OCI-LY7 (cell line): ENCODE measurements at places on chromosomes 6 and 20. TPM values are rescaled to one million over a fixed set of nuclear protein-coding genes. Genes with fewer than 3 reads are reported as not detected.

Gene SLC17A1
- not detected in 2 replicates for total RNA-seq

Gene GJA1
- total RNA-seq = not detected in 2 replicates

Gene SLC22A7
- total RNA-seq = not detected in 2 replicates

Gene EFCAB8
- not detected in 2 replicates for total RNA-seq

Gene CAGE1
- 0.27 and 0.55 TPM in 2 replicates for total RNA-seq

Gene DNAAF9
- 0.23 and 0.33 TPM in 2 replicates for total RNA-seq

Gene LY6G6F
- not detected in 2 replicates for total RNA-seq

Gene GNMT
- total RNA-seq = 1.7 and 2.2 TPM in 2 replicates

Gene FAM162B
- not detected in 2 replicates for total RNA-seq

Gene HEY2
- total RNA-seq = 1.3 and 2.0 TPM in 2 replicates

Gene CBLN4
- not detected in 2 replicates for total RNA-seq

Gene C6orf15
- total RNA-seq = not detected in 2 replicates

Gene SLC17A2
- total RNA-seq = not detected in 2 replicates

Gene GDAP1L1
- total RNA-seq = 0.27 TPM in 1 of 2 replicates, not detected in the other

Gene OR12D3
- not detected in 2 replicates for total RNA-seq

Gene SRMS
- 0.42 TPM in 1 of 2 replicates, not detected in the other for total RNA-seq

Gene CAP2
- not detected in 2 replicates for total RNA-seq

Gene FIG4
- total RNA-seq = 22.9 and 28.9 TPM in 2 replicates

Gene FERMT1
- not detected in 2 replicates for total RNA-seq

Gene OR2H2
- not detected in 2 replicates for total RNA-seq

Gene SLC32A1
- total RNA-seq = not detected in 2 replicates

Gene TTBK1
- total RNA-seq = 1.5 and 1.7 TPM in 2 replicates

Gene HSPA1L
- 0.15 and 0.49 TPM in 2 replicates for total RNA-seq

Gene DIDO1
- total RNA-seq = 70.6 and 79.0 TPM in 2 replicates

Gene STX11
- total RNA-seq = 1.1 and 1.3 TPM in 2 replicates

Gene HSPA12B
- not detected in 2 replicates for total RNA-seq

Gene TREML1
- total RNA-seq = not detected in 2 replicates

Gene IP6K3
- total RNA-seq = not detected in 2 replicates

Gene KIF6
- 0.17 TPM in 1 of 2 replicates, not detected in the other for total RNA-seq

Gene IL17A
- not detected in 2 replicates for total RNA-seq

Gene VSX1
- total RNA-seq = not detected in 2 replicates

Gene GSTA3
- not detected in 2 replicates for total RNA-seq

Gene IFNGR1
- 22.8 and 23.6 TPM in 2 replicates for total RNA-seq

Gene RAET1G
- not detected in 2 replicates for total RNA-seq

Gene PRSS16
- 12.0 and 13.3 TPM in 2 replicates for total RNA-seq

Gene DDR1
- total RNA-seq = 24.6 and 30.3 TPM in 2 replicates

Gene OPN5
- not detected in 2 replicates for total RNA-seq

Gene FGD2
- 45.7 and 48.6 TPM in 2 replicates for total RNA-seq

Gene NOX3
- not detected in 2 replicates for total RNA-seq

Gene RCAN2
- 0.11 TPM in 1 of 2 replicates, not detected in the other for total RNA-seq

Gene FBXO9
- 67.7 and 80.2 TPM in 2 replicates for total RNA-seq

Gene WFDC6
- total RNA-seq = not detected in 2 replicates

Gene PRKN
- total RNA-seq = 0.85 and 1.3 TPM in 2 replicates

Gene TRDN
- total RNA-seq = not detected in 2 replicates

Gene SLC26A8
- total RNA-seq = not detected in 2 replicates

Gene DACT2
- total RNA-seq = not detected in 2 replicates

Gene ELOVL2
- total RNA-seq = not detected in 2 replicates

Gene TNNC2
- total RNA-seq = not detected in 2 replicates

Gene HBS1L
- 93.1 and 94.9 TPM in 2 replicates for total RNA-seq

Gene RFX6
- total RNA-seq = not detected in 2 replicates

Gene CPXM1
- total RNA-seq = 0.15 TPM in 1 of 2 replicates, not detected in the other

Gene TGM2
- 0.18 TPM in 1 of 2 replicates, not detected in the other for total RNA-seq

Gene MROH8
- 3.9 and 5.7 TPM in 2 replicates for total RNA-seq

Gene CDH4
- not detected in 2 replicates for total RNA-seq

Gene GPR6
- not detected in 2 replicates for total RNA-seq

Gene RIMS1
- total RNA-seq = not detected in 2 replicates
